Memory B cell (primary cell): ENCODE measurements at places on chromosomes 16 and 17.

- no peak for DNase-seq
Observed at GRCh38 chr16:81554979-81555378, 110.4 kb downstream of the CMIP start.

DNA sequence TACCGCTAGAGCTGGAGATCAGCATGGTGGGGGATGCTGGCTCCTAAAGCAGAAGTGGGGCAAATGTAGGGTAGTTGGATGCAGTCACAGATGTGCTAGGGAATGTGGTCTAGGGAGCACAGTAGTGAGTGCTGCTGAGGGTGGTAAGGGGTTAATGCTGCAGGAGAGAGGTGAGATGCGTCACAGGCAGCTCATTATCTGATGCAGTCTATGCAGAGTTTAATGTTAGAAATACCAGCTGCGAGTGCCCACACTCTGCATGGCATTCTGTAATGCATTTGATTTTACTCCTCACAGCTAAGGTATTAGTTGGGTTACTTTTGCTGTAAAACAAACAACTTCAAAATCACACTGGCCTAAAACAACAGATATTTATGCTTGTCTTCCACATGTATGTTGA is 491.3 kb upstream of the HSBP1 start:
- DNase-seq = no peak

DNA sequence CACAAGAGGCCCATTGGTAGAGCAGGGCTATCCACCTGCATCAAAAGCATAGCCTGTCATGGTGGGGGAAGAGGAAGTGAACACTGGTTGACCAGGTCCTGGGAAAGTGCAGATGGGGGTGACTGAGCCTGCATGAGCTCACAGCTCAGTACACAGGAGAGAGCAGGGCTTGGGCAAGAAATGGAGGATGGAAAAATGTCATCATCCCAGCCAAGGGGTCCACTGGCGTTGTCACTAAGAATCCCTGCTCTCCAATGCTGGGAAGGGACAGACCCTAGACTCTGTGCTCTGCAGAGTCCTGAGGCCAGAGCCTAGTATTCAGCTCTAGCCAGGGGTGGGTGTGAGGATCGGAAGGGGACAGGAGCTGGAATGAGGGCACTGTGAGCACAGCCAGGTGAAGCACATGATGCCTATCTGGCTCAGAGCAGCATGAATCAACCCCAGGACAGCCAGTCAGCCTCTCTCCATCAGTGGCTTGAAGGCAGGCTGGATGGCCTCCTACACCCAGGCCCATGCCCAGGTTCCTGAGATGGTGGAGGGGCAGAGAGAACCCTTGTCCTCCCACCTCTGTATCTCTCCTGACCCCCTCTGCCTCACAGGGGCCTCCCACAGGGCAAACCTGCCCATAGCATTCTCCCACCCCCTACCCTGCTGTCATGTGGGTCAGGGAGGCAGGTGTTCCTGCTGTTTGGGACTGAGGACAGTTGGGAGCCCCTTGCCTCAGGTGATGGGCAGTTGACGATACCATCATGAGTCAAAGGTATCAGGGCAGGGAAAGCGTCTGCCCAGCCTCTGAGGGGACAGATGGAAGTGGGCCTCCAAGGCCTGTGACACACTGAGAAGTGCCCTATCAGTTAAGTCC is 13.8 kb upstream of the CTCF start:
- DNase-seq = no peak

DNA sequence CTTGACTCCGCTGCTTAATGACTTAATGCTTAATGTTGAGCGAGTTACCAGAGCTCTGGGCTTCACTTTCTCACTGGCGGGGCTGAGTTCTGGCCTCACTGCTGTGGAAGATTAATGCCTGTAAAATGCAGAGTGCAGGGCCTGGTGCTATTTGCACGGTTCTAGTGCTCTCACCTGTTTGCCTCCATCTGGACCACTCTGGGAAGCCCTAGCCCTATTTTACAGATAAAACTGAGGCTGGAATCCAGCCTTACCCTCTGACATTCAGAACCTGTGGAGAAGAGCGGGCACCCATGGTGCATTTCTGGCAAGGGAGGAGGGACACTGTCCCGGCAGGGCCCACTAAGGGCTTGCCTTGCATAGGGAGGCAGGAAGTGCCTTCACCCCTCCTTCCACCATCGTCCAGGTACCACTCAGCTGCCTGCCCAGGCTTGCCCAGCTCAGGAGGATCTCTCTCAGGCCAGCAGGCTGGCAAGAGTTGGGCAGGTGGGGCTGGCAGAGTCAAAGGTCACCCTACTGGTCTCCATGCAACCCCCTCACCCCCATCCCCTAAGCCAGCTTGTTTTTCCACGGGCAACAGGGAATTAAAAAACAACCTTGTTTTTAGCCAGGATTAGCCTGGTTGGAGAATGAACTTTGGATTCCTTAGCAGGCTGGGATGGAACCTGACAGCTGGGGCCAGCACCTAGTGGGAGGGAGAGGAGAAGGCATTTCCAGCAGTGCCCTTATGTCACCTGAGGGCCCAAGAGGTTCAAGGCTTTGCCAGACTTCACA is 4.1 kb upstream of the UBALD1 start:
- no peak for DNase-seq

DNA sequence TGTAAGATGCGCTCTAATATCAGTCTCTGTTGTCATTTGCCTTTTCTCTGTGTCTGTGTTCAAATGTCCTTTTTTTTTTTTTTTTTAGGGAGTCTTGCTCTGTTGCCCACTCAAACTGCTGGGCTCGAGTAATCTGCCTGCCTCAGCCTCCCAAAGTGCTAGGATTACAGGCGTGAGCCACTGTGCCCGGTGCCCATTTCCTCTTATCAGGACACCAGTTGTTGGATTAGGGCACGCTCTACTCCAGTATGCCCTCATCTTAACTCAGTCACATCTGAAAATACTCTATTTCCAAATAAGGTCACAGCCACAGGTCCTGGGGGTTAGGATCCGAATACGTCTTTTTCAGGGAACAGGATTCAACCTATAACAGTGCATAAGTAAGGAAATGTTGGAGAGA is 1.9 kb upstream of the TRIM47 start:
- no peak for DNase-seq

DNA sequence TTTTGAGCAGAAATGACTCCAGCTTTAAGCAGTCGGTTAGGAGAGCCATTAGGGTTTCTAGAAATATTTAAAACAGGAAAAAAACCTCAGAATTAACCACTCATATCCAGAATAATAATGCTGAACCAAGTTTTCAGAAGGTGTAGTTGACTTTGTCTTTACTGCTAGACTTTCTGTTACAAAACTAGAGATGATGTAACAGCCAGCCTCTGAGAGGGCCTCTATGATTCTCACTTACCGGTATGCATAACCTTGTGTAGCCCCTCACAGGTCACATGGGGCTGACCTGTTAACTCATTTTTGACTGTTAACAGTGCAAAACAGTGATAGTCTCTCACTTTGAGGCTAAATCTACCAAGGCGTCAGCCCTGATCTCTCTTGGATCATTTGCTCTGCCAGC is 74.3 kb downstream of the TEX14 start:
- DNase-seq = no peak

GRCh38 chr16:56319376-56319775 is 106.0 kb downstream of the AMFR start:
- DNase-seq = no peak

- DNase-seq = no peak
Observed at GRCh38 chr17:9150446-9151090, 129.3 kb downstream of the NTN1 start.

DNA sequence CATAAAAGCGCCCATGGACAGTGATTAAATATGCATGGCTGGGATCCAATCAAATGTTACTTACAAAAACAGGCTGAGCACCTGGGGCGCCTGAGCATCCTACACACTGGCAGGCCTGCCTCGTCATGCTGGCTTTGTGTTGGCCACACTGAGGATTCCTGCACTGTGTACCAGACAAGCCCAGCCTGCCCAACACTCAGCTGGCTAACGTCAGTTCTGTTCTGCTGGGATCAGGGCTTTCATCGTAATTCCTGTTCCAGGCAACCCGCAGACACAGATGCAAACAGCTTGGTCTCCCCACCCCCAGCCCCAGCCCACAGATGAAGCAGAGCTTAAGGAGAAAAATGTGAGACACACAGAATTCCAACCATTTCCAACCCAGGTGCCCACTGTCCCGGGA is 30.7 kb downstream of the PIMREG start:
- DNase-seq = no peak

DNA sequence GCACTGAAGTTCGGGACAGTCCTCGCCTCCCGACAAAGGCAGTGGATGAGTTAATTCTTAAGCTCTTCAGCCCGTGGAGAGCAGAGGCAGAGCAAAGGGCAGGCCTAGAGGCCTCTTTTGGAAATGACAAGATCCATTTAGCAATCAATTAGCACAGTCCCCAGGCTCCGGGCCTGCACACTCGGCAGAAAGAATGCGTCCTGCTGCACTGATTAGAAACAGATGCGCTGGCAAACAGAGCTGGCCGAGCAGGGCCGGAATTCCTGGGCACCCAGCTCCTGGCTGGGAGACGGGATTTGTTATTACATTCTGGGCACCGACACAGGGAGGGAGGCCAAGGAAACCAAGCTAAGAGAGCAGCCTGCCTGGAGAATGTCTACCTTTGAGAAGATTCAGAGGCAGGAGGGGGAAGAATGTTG is 162.9 kb downstream of the COPRS start:
- DNase-seq = no peak

DNA sequence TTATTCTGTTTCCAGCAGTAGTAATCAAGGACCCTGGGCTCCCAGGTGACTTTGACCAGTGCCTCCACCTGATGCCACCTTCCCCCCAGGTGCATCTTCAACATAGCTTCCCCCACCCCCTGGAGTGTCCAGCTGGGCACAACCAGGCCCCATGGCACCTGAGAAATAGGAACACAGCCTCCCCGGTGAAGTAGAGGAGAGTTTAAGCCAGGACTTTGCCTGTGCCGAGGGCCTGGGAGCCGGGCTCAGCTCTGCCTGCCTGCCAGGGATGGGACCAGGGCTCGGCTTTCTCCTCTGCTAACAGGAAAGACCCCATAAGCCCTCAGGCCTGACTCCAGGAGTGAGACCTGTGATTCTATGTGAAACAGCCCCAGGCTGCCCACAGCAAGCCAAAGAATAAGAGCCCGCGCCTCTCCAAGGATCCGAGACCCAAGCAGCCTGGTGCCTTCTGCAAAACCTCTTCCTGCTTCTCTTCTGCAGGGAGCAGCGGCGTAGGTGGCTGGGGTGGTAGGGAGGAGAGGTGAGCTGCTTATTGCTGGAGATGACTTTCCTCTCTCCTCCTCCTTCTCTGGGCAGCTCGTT is 16.4 kb upstream of the RBFOX3 start:
- DNase-seq = no peak

DNA sequence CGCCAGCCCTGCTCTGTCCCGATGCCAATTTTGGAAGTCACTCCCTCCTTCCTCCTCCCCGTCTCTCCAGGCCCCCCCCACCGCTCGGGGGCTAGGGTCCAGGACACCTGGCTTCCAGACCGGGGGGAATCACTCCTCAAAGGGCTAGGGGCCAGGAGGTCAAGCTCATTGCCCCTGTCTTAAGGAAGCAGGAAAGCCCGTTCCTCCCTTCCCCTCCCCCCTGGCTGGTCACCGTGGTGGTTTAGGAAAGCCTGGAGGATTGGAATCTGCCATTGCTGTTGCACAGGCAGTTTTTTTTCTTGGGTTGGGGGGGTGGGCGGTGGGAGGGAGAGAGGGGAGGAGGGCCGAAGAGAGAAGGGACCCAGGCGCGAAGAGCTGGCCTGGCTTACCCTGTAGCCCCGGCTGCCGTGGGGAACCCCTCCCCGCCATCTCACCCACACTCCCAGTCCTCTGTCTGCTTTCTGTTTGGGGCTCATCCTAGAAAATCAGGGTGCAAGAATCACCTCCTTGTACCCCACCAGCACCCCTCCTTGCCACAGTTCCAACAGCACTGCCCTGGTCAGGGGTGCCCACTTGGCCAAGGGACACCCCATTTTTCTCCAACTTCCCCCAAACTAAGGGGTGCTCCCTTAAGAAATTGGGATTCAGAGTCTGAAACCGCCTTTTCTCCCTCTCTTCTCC is 2.9 kb upstream of the BCL6B start:
- DNase-seq = no peak

DNA sequence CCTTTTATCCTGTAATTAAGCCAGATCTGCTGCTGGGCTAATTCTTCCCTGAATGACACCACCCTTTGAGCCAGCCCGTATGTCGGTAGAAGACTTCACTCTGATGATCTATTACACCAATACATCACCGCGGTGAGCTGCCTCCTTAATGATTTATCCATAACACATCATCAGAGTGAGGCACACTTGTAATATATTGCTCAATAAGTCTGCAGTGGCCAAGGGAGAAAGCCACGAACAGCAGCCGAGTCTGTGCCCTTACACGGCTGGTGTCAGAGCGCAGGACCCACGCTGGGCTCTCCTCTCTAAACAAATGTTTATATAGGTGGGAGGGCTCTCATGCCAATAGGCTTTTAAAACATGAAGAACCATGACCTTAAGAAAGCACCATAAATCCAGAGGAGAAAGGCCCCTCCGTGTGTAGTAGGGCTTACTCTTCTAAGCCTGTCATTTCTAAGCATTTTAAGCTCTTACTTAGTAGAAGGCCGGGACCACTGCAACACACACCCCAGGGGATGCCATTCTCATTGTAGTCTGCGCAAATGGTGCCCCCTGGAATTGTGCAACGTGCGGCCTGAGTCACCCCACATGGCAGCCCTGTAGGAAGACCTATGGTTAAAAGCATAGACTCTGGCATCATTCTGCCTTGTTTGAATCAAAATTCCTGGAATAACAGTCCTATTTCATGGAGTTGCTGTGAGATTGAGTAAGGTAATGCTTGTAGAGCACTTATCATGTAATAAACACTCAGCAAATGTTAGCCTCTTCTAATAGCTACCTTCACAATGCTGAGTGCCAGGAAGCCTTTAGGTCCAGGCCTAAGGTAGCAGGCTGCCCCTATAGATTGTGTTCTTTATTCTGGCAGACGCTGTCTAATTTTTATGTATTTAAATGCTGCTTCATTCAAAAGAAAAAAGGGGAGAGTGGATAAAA is 26.1 kb downstream of the MRPS23 start:
- no peak for DNase-seq

DNA sequence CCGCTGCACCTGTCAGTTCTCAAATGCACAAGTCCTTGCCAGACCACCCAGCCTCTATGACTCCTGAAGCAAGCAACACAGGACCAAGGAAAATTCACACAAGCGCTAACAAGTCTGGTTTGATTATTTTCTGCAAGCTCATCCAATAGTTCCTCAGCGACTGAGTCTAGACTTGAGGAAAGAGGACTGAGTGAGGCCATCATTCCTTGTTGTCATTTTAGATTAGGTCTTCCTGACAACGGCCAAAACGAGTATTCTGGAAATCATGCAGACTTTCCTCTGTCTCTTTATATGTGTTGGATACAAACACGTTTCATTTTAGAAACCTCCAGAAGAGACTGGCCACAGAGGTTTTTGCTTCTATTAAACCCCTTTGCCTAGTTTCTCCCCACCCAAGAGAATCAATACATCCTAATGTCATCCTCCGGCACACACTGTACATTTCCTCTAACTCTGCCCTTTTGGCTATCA is 561 bp downstream of the CCDC47 start:
- DNase-seq = no peak

GRCh38 chr16:88503374-88503770 is 50.3 kb downstream of the ZFPM1 start:
- DNase-seq = no peak

GRCh38 chr17:16906680-16907079 is 65.2 kb downstream of the TNFRSF13B start:
- no peak for DNase-seq
